NCI-H1436 (cell line): ENCODE measurements at places on chromosomes 1 and 21.

GRCh38 chr1:13462682-13463081 lies 51.1 kb downstream of the LRRC38 start:
- no peak for DNase-seq

DNA sequence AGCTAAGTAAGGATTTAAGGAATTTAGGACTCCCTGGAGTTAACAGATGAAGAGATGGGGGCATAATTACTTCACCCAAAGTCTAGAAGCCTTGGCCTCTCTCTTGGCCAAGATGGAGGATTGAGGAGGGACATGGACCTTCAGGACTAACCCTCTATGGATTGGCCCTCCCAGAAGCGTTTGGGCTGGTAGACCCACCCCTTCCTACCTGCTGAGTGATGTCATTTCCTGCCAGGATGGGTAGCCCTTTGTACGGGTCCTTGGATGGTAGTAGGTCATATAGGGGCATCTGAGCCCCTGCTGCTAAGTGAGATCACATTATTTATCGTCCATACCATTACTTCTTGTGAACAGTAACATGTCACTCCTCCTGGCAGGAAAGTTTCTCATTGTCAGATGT lies 17.7 kb downstream of the LURAP1 start:
- DNase-seq, result no peak

- DNase-seq, result no peak
These were observed 3.7 kb downstream of the ADAMTS4 start for GRCh38 chr1:161195171-161195570.

DNA sequence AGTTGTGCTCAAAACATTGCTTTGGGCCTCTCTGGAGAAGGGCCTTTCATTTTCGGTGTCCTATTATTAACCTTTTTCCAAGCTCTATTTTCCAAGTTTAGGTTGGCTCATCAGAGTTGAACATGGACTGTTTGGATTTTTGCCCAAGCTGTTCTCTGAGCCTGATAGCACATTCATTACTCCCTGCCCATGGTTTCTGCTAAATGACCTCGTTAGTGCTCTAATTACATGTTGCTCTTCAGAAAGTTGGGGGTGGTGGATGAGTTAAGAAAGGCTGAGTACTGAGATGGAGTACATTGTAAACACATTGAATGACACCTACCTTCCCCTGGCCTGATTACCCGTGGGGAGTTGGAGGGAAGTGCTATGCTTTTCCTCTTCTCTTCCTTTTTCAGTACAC lies 38.9 kb downstream of the LMO4 start:
- DNase-seq, result peak; percentile 23

GRCh38 chr1:87273291-87273690 lies 55.4 kb upstream of the LMO4 start:
- DNase-seq, result no peak

GRCh38 chr1:46617108-46617800 lies 643 bp upstream of the MOB3C start:
- no peak for DNase-seq

DNA sequence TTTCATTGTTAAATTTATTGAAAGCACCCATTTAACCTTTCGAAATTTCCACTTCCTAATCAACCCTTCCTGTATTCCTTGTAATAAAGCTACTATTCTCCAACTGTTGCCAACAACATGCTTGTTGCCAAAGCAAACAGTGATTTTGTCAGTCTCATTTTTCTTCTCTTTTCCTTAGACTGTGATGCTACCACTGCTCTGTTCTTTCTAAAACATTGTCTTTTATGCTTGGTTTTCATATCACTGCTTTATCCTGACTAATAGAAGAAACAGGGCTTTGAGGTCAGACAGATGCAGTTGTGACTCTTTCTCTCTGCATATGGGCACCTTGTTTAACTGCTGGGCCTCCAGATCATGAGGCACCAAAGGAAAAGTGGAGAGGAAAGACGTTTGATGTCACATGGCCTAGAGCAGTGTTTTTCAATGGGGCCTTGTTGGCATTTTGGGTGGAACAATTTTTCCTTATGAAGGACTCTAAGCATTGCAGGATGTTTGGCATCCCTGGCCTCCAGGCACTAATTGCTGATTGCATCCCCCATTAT lies 56.1 kb downstream of the HMCN1 start:
- DNase-seq, result no peak

GRCh38 chr21:37450445-37450941 lies 83.9 kb downstream of the DYRK1A start:
- DNase-seq, result no peak

- DNase-seq, result no peak
These were observed 11.7 kb downstream of the FAM151A start for GRCh38 chr1:54611621-54612020.

GRCh38 chr1:169042377-169042776 lies 64.1 kb upstream of the ATP1B1 start:
- no peak for DNase-seq

DNA sequence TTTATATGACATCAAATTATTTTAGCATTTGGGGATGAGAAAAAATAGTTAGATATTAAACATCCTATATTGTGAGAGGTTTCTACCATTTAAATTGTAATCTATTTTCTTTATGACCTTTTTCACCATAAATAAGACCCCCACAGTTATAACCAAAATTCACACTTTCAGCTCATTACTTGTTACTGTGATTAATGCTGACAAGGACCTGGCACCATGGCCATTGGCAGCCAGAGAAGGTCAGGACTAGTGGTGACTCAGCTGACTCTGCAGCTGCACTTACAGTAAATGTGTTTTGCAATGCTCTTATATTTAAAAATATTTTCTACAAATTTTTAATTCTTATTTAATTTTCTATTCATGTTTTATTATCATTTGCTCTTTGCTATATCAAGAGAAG lies 133.3 kb upstream of the C1orf105 start:
- DNase-seq, result no peak

DNA sequence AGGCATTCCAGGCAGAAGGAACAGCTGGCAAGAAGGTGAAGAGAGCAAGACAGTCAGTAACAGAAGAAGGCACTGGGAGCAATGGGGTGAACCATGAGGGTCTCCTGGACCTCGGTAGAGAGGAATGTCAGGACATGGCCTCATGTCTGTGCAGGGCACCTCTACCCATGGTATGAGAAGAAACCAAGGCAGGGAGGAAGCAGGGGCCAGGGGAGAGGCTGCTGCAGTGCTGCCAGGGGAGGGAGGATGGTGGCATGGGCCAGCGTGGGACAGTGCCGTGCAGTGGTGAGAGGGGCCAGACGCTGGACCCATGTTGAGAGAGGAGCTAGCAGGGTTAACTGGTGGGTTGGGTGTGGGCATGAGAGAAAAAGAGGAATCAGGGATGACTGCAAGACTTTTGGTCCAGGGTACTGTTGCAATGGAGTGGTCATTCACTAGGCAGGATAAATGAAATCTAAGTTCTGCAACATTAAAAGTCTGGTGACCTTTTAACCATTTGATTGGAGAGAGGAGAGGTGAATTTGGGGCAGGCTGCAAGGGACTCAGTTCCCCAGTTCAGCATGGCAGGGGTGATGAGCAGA lies 577.6 kb downstream of the MATN1 start:
- DNase-seq, result no peak

GRCh38 chr1:195886000-195886399 lies 722.2 kb downstream of the KCNT2 start:
- DNase-seq, result no peak

- DNase-seq, result no peak
These were observed 119.6 kb downstream of the TOMM20 start for GRCh38 chr1:235009074-235009473.

GRCh38 chr1:30762152-30762929 lies 4.8 kb upstream of the LAPTM5 start:
- no peak for DNase-seq

DNA sequence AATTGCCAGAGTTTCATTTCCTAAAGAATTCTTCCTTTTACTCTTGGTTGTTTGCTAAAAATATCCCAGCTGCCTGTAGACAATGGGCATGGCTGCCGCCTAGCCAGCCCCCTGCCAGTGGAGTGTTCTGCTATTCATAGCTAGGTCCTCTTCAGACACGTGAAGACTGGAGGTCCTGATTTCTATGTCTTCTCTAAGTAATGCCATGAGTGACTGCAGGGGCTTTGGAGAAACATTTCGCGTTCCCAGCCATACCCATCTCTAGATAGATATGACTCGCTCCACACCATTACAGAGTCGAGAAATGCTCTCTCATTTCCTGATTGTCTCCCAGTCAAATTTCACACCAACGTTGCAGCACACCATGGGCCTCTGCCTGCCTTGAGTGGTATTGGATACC lies 99.5 kb upstream of the BACE2 start:
- DNase-seq, result peak; percentile 8

DNA sequence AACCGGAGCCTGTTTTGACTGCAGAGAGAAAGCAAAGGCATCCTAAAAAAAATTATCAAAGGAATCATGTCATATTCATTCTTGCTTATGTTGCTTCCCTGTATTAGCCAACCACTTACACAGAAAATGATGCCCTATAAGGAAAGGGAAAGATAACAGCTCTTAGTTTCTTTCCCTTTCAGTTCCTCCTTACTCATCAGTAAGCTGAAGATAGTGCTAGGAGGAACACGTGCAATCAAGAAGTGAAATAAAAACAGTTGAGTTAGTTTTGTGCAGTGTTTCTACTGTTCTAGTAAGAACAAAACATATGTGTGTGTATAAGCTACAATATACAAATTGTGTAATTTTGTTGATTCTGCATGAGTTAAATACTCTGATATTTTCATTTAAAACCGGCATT lies 45.3 kb upstream of the MTF2 start:
- DNase-seq, result no peak

GRCh38 chr1:2999571-2999970 lies 21.7 kb upstream of the ACTRT2 start:
- DNase-seq, result no peak

GRCh38 chr1:8879922-8880676 lies 1.6 kb upstream of the ENO1 start:
- no peak for DNase-seq

DNA sequence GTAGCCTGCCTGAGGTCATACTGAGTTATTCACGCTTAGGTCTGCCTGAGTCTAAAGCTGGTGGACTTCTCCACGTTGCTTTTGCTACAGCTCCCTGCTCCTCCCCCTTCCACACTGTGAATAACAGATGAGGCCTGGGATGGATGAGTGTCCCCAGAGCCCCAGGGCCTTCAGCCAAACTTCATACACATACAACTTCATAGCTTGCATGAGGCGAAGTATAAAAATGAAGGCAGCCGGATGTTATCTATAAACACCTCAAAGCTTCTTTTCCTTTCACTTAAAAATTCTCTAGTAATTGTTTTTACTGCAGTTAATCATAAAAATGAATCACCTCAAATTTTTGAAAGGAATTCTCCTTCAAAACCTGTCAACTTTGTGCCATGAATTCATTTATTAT lies 70.2 kb downstream of the DAB1 start:
- no peak for DNase-seq

GRCh38 chr1:47563201-47563600 lies 125.4 kb downstream of the FOXD2 start:
- DNase-seq, result no peak

DNA sequence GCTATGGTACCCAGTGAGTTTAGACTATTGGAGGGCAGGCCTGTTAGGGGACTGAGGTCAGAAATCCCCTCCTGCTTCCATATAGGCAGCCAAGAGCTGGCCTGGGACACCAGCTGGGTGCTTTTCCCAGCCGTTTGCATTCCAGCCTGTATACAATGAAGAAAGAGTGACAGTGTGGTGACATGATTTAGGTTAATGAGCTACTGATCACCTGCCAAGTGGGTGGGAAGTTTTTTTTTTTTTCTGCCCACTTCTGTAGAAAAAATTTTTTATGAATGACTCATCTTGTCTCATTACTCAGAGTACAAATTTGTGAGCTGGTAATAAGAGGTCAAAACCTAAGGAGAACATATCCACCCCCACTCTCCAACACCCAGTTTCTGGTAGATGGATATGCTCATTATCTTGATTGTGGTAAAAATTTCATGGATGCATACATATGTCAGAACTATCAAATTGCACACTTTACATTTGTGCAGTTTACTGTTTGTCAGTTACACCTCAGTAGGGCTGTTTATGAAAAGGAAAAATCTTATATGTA lies 16.4 kb upstream of the CGN start:
- DNase-seq, result no peak

DNA sequence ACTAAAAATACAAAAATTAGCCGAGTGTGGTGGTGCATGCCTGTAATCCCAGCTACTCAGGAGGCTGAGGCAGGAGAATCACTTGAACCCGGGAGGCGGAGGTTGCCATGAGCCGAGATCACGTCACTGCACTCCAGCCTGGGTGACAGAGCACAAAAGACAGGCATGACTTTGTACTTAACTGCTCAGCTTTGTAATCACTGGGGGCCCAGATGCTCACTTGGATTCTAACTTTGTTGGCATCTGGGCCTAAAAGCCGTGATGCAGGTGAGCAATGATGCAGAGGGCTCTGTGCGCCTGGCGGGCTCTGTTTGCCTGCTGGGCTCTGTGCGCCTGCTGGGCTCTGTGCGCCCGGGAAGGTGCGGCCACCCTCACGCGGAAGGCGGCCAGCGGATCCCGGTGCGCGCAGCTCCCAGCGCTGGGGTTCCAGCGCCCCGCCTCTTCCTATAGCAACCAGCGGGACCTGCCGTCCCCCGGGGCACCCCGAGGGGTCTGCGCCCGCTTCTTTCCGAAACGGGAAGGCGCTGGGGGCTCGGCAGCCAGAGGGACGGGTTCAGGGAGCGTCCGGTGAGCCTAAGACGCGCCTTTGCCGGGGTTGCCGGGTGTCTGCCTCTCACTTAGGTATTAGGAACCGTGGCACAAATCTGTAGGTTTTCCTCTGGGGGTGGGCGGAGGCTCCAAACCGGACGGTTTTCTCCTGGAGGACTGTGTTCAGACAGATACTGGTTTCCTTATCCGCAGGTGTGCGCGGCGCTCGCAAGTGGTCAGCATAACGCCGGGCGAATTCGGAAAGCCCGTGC lies 31.7 kb downstream of the PRMT2 start:
- peak; percentile 12 for DNase-seq

- DNase-seq, result no peak
These were observed 179.3 kb upstream of the PLXNA2 start for GRCh38 chr1:208423526-208423925.
